ENCODE measurements at places on chromosomes 4 and X.

GRCh38 chrX:129932821-129933321 is 26.9 kb downstream of the UTP14A start:
- DNase-seq, result no peak

GRCh38 chrX:18885328-18886004 is 98.4 kb downstream of the PHKA2 start:
- no peak for DNase-seq

- DNase-seq, result no peak
Observed at GRCh38 chr4:148240241-148240640, 202.0 kb downstream of the NR3C2 start.

- DNase-seq, result no peak
Observed at GRCh38 chr4:141375855-141376254, 155.2 kb downstream of the ZNF330 start.

DNA sequence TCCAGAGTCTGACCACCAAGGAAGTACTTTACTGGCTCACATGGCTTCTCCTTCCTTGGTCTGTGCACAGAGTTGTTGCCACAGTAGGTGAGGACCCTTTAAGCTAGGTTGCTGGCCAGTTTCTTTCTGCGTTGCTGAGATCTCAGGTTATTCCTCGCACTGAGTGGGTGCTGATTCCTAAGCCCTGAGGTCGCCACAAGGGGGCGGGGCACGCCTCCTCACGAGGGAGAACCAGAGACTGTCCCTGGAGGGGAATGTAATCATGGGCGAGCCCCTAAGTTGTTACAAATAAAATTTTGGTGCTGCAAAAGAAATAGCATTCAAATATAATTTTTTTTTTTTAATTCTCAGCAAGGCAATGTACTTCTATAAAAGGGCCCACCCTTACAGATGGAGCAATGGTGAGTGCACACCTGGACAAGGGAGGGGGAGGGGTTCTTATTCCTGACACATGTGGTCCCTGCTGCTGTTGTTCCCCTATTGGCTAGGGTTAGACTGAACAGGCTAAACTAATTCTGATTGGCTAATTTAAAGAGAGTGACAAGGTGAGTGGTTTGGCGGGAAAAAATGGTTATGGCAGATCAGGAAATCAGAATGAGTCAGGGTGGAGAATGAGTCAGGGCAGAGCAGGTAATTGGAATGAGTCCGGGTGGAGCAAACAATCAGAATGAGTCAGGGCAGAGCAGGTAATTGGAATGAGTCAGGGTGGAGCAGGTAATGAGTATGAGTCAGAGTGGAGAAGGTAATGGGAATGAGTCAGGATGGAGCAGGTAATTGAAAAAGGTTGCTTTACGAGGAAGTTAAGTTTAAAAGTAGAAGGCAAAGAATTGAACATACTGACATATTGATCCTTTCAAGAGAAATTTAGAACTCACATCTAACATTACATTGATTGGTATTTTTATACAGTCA is 107.5 kb downstream of the VSIG4 start:
- DNase-seq, result no peak

DNA sequence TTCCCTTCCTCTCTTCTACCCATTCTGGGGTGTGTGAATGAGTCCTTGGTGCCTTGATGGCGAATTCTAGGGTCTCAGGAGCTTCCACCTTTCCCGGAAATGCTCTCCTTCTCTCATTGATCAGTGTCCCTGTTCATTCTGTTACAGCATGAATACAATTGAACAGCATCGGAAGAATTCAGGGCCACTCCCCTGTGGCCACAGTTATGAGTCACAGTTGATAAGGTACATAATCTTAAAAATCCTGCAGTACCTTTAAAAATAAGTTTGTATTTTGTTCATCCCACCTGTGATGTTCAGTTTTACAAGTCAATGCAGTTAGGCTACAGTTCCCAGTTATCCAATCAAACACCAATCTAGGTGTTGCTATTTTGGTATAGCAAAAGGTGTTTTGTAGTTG is 47.3 kb upstream of the FAM9A start:
- DNase-seq, result no peak

DNA sequence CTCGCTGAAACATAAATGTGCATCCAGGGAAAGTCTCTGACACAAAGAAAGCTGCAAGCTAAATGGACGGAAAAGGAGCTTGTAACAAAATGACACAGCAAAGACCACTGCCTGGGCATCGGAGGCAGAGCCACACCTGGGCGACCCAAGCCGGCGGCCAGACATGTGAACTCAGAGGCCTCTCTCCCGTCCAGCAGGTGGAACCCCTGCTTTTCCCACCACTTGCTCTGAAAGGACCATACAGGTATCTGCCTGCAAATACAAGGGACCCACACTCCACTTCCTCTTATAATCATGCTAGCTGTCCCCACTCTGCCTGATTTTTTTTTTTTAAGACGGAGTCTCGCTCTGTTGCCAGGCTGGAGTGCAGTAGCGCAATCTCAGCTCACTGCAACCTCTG is 12.0 kb downstream of the CPLX1 start:
- DNase-seq, result no peak

GRCh38 chr4:105306820-105307219 is 160.1 kb downstream of the TET2 start:
- DNase-seq, result no peak

GRCh38 chr4:16089156-16089555 is 5.3 kb upstream of the PROM1 start:
- no peak for DNase-seq

GRCh38 chrX:133300591-133300990 is 82.4 kb upstream of the TFDP3 start:
- DNase-seq, result no peak

DNA sequence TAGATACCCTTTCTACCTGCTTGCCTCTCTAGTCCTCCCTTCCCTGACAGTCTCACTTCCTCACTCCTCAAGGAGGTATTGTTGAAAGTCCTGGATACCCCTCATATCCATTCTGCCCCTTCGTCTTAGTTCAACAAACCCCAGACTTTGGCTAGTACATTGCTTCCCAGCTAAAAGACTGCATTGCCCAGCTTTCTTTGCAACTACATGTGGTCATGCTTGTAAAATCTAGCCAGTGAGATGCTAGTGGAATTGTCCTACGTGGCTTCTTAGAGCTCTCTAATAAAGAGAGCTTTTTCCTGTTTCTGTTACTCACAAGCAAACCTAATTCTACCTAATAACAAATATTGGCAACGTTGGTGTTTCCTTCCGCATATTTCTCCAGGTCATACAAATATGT is 237.9 kb upstream of the PSAPL1 start:
- DNase-seq, result no peak

DNA sequence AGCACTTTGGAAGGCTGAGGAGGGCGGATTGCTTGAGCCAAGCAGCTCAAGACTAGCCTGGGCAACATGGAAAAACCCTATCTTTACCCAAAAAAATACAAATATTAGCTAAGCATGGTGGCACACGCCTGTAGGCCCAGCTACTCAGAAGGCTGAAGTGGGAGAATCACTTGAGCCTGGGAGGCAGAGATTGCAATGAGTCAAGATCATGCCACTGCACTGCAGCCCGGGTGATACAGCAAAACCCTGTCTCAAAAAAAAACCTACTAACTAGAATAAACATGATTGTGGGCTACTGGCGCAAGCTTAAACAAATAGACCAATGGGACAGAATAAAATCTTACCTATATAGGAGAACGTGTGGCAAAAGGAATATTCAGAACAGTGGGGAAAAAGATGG is 7.3 kb downstream of the CDKL2 start:
- DNase-seq, result no peak

GRCh38 chr4:77776182-77777134 is 42.7 kb downstream of the CNOT6L start:
- DNase-seq, result no peak

DNA sequence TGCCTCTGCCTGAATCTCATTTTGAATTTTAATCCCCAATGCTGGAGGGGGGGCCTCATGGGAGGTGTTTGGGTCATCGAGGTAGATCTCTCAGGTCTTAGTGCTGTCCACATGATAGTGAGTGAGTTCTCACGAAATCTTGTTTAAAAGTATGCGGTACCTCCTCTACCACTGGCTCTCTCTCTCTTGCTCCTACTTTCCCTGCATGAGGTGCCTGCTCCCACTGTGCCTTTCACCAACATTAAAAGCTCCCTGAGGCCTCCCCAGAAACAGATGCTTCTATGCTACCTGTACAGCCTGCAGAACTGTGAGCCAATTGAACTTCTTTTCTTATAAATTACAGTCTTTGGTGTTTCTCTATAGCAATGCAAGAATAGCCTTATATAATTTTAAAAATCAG is 560.7 kb upstream of the CPEB2 start:
- no peak for DNase-seq

- DNase-seq, result no peak
Observed at GRCh38 chr4:178385481-178385880, 943.2 kb upstream of the AGA start.

GRCh38 chr4:183853548-183853940 is 51.6 kb upstream of the STOX2 start:
- DNase-seq, result no peak

DNA sequence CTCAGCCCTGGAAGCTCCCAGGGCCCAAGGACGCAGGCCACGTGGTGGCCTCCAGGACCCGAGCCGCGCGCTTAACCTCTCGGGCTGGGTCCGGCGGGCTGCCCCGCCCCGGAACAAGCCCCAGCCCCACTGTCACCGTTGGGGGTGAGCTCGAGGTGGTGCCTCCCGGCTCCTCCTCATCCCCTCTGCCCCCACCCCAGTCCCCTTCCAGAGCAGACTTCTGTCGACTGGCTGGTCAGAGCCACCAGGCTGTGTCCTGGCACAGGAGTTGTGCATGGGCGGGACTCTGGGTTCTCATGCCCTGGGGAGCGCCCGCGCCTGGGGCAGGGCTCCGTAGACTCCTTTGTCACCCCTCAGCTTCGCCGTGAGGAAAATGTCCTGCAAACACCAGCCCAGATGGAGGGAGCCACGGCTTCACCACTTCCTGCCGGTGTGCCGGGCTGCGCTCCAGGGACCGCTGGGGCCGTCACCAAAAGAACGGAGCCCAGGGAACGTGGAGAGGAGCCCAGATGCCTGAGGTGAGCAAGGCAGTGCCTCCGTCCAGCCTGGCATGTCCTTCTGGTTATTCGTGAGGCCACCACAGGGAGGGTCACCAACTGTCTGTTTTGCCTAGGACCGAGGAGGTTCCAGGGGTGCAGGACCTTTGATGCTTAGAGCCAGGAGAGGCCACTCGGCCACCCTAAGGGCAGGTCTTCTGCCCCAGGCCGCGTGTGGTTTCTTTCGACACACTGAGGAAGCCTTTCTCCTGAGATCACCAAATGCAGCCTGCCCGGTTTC is 7.1 kb upstream of the RGS12 start:
- no peak for DNase-seq

- no peak for DNase-seq
Observed at GRCh38 chr4:55367084-55367722, 21.2 kb downstream of the SRD5A3 start.

DNA sequence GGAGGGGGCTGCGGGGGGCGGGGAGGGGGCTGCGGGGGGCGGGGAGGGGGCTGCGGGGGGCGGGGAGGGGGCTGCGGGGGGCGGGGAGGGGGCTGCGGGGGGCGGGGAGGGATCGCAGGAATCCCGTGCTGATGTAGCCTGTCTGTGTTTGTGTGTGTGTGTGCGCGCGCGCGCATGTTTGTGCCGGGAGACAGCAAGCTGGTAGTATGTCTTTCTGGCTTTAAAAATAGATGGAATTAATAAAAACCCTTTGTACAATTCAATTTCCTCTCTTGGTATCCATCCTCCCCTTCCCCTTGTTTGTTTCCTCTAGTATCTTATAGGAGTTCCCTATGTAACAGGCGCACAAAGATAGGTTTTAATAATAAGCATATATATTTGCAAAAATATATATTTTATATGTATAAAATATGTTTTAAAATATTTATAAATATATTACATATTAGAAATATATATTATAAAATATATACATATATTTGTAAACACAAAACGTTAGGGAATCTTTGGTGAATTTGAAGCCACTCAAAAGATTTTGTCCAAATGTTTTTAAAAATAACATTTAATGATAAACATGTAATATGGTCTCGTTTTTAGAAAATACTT is 782 bp downstream of the ARHGAP24 start:
- DNase-seq, result no peak

DNA sequence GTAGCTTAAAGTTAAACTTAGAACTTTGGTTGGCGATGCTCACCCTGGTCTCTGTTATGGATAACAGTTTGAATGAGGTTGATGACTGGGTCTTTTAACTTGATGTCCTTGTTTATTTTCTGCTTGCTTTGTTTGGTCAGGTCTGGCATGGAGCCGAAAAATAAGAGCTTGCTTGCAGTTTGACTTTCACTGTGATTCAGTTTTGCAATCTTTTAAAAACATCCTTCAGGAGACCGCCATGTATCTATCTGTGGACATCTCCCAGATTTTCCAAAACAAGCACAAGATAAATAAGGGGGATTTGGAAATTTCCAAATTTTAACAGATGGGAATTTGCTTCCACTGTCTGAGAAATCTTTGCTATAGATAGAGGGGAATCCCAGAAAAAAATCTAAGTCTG is 246.7 kb downstream of the PALLD start:
- no peak for DNase-seq

DNA sequence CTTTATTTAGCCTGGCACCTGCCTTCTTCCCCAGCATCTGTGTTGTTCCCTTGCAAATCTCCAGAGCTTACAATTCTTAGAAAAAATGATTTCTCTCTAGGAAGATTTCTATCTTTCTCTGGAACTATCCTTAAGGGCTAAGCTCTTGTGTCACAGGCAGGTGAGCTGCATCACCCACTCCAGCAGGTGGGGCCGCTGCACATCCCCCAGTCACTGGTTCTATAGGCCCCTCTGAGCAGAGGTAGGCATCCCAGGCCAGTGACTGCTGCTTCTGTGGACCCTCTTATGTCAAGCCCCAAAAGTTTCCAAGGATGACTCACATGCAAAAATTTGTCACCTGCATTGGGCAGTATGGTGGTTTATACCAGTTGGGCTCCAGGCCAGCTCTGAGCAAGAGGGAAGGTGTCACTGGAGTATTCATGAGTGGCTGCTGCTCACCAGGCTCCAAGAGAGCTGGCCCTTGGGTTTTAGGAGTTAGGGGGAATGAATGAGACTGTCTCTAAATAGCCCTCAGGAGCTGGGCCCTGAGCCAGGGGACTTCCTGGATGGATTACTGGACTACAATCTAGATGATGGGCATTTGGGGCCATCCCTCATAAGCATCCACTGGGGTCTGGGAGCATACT is 208.1 kb upstream of the EOLA2 start:
- DNase-seq, result no peak

DNA sequence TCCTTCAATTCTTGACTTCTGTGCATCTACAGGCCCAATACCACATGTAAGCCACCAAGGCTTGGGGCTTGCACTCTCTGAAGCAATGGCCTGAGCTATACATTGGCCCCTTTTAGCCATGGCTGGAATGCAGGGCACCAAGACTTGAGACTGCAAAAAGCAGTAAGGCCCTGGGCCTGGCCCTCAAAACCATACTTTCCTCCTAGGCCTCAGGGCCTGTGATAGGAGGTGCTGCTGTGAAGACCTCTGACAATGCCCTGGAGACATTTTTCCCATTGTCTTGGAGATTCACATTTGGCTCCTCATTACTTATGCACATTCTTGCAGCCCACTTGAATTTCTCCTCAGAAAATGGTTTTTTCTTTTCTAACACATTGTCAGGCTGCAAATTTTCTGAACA is 68.5 kb upstream of the FSTL5 start:
- no peak for DNase-seq

- DNase-seq, result no peak
Observed at GRCh38 chrX:43898406-43899035, 16.3 kb upstream of the MAOB start.
